Suppressor macrophage treated with lipopolysaccharide for 4 hours (primary cell): ENCODE measurements at places on chromosomes 5 and 9.

- DNase-seq = no peak
These were observed 23.3 kb downstream of the FAM81B start for GRCh38 chr5:95414451-95414850.

DNA sequence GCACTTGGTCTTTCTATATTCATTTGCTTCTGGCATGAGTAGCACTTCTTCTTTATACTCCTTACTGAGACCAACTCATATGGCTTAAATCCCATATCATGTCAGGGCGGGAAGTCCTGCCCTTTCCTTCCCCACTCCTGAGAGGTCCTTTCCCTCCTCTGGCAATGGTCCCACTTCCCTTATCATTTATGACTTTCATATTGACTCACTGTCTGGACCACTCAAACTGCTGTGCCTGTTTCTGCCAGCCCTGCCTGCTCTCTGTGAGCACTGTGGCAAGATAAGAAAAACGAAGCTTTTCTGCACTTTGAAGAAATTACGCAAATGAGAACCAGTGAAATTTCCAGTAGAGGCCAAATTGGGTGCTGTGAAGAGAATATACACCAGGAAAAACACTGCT is 58.1 kb downstream of the ZNF474 start:
- no peak for DNase-seq

DNA sequence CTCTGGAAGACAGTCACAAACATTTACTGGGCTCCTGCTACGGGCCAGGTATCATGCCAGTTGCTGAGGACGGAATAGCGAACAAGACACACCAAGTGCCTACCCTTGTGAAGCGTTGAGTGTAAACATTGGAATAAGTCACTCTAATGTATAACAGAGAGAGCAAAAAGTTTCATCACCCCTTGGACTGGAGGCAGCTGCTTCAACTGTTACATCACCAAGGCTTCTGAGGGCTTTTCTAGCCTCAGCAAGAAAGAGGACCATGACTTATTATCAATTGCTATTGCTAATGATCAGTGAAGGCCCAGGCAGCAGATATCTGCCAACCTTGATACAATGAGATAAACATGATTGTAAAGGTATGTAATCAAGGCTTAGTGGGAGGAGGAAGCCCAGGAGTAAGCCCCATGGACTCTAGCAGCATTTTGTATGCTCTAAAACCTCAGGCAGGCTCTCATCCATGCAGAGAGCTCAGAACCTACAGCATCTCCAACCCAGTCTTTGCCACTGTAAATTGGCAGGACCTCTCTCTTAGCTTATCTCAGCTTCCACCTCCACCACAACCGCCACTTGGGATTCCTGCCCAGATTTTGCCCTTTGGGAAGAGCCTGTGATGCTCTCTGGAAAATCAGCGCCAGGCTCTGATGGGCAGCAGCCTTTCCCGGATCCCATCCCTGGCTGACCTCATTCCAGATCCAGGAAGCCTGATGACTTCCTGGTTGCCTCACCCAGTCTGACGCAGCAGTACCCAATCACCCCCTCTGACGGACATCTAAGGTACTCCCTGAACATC is 54.5 kb downstream of the ADAM19 start:
- DNase-seq = no peak

DNA sequence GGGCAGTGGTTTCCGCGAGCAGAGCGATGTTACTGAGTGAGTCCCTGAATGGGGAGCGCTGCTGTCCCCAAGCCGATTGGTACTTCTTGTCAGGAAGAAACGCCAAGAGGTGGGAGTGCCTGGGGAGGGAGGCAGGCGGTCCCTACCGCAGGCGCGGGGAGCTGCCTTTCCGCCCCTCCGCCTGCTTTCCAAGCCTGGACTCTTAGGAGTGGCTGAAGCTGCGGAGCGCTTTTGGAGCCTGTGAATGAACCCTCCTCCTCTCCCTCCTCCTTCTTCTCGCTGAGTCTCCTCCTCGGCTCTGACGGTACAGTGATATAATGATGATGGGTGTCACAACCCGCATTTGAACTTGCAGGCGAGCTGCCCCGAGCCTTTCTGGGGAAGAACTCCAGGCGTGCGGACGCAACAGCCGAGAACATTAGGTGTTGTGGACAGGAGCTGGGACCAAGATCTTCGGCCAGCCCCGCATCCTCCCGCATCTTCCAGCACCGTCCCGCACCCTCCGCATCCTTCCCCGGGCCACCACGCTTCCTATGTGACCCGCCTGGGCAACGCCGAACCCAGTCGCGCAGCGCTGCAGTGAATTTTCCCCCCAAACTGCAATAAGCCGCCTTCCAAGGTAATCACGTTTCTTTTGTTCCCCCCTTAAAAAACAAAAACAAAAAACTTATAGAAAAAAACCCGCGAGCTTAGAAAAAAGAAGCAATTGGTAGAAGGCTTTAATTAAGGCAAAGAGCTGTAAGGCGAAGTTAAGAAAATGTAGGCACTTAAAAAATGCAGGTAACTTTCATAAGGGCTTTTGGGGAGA is at the start of gene VCAN:
TSS of gene VCAN (plus strand) at position 340 of the 808 bp plus-strand sequence. CDS start 11,775 bp downstream, outside the sequence.
- DNase-seq = peak; percentile 76

DNA sequence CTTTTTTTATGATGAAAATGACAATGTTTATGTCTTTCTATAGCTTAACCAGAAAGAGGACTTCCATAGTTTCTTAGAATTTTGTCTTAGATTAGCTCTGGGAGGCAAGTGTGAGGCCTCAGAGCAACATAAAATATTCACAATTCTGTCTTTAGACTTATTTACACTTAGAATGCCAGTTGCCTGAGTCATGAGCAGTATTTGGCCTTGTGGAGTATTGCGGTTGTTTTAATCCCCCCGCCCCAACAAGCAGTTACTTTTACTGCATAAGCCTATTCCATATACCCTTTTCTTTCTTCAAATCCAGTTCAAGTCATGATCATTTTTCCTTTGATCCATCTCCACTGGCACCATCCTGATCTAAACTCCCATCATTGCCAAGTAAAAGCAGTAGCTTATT is 198.0 kb upstream of the EGFLAM start:
- no peak for DNase-seq

GRCh38 chr5:177123789-177124485 is 9.6 kb upstream of the NSD1 start:
- DNase-seq = no peak

DNA sequence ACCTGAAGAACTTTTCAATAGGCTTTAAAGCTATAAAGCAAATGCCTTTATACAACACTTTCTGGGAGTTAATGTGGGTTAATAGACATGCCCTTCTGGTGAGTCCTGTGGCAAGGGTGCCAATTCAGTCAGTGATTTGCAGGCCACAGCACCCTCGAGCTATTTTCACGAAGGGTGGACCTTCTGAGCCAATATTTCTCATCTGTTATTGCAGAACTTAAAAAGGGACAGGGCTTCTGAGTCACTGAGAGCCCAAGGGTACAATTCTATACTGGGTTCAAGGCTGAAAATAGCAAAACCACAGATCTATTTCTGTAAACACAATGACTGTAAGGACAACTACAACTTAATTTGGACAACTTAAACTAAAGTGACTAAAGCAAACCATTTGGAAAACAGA is 92.8 kb downstream of the GABRG2 start:
- DNase-seq = no peak

GRCh38 chr5:2387634-2388325 is 363.7 kb downstream of the IRX2 start:
- DNase-seq = no peak

DNA sequence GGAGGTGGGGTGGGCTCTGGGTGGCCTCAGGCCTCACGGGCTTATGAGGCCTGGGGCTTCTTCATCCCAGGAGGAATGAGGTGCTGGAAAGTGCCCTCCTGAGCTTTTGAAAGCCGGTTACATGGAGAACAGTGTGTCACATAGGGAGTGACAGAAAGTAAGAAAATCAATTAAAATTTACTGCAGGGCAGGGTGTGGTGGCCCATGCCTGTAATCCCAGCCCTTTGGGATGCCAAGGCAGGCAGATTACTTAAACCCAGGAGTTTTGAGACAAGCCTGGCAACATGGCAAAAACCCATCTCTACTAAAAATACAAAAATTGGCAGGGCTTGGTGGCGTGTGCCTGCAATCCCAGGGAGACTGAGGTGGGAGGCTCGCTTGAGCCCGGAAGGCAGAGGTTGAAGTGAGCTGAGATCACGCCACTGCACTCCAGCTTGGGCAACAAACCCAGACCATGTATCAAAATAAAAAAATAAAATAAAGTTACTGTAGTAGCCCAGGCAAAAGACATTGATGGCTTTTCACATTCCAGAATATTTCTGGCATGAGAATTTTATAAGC is 125.8 kb upstream of the DAPK1 start:
- DNase-seq = no peak

GRCh38 chr9:83698976-83699585 is 8.7 kb downstream of the UBQLN1 start:
- DNase-seq = no peak

DNA sequence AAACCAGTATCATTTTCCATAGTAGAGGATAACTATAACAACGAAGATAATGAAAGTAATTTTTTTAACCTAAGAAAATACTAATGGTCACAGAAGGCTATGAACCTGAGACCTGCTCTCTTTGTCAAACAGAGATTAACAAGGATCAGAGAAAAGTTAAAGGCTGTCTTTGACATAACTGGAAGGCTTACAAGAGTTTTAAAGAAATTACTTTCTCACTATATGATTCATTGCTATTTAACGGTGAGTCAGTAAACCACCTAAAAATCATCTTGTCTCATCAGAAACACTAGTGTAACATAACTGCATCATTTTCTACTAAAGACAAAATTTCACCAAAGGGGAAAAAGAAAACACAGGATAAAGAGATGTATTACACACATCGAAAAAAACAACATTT is 19.3 kb downstream of the MLANA start:
- DNase-seq = no peak

- DNase-seq = no peak
These were observed 154.5 kb downstream of the ADAMTS12 start for GRCh38 chr5:33737284-33737683.

DNA sequence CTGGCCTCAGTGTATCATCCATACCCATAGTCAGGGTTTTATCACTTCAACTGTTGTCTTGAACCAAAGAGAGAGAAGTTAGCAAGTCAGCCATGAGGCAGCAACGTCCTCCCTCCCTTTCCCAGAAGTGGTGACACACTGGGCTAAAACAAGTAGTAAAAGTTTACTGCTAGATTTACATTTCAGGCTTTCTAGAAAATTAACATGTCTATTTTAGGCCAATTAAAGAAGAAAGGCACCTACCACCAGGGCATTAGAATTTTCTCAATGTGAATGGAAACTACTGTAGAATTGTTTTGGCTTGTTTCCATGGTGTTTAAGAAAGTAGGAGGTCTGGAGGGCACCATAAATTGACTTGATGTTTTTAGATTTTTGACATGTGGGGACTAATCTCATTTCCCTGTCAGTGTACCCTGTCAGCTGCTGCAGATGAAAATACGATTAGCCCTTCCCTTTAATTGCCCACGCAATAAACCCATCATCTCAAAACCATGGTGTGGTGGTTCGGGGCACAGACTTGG is 121.8 kb upstream of the ELL2 start:
- peak; percentile 53 for DNase-seq

- DNase-seq = no peak
These were observed 69.4 kb downstream of the IQGAP2 start for GRCh38 chr5:76472335-76473008.

- no peak for DNase-seq
These were observed 3.1 kb downstream of the RNF44 start for GRCh38 chr5:176533894-176534611.

GRCh38 chr5:58085800-58086199 is 374.1 kb downstream of the PLK2 start:
- no peak for DNase-seq

DNA sequence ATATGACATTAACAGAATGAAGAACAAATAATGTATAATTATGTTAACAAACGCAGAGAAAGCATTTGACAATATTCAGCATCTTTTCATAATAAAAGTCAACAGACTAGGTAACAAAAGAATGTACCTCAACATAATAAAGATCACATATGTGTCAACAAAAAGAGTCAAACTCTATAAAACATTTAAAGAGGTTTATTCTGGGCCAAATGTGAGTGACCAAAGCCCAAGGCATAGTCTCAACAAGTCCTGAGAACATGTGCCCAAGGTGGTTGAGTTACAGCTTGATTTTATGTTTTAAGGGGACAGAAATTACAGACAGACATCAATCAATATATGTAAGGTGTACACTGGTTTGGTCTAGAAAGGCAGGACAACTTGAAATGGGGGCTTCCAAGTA is 19.4 kb downstream of the BTNL8 start:
- DNase-seq = no peak

DNA sequence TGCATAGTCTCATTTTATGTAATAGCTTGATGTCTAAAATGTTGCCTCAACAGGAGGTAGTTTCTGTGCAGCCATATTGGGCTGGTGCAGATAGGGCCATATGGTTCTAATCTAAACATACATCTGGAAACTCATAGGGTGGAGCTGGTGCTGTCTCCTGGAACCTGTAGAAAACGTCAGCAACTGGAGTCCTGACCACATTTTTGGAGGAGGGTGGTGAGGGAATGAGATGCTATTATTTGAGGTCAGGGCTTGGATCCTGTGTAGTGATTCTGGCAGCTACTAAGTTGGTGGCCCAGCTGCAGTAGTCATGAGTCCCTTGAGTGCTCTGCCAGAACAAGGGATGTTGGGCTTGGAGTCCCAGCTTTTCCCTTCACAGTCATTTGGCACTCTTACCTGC is 14.1 kb downstream of the MAN2A1 start:
- DNase-seq = no peak

GRCh38 chr9:136902259-136902821 is 16.0 kb downstream of the TRAF2 start:
- peak; percentile 62 for DNase-seq

DNA sequence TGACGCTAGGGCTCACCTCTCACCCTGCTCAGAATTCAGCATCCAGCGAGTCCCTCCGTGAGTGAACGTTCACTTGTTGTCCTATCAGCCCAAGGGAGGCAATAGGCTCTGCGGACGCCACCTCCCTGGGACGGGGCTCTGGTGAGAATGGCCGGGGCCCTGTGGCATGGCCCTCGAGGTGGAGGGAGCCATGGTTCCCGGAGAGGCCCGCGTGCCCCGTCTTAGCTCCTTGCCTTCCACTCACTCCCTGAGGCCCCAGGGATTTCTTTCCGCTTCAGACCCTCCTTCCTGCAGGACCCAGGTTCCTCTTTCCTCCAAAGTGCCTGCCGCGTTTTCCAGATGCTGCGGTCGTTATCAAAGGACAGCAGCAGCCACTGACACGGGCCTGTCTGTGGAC is 21.5 kb downstream of the EXOC3 start:
- DNase-seq = no peak
